ENCODE measurements at places on chromosomes 6 and 20. TPM values are rescaled to one million over a fixed set of nuclear protein-coding genes. Genes with fewer than 3 reads are reported as not detected.

DNA sequence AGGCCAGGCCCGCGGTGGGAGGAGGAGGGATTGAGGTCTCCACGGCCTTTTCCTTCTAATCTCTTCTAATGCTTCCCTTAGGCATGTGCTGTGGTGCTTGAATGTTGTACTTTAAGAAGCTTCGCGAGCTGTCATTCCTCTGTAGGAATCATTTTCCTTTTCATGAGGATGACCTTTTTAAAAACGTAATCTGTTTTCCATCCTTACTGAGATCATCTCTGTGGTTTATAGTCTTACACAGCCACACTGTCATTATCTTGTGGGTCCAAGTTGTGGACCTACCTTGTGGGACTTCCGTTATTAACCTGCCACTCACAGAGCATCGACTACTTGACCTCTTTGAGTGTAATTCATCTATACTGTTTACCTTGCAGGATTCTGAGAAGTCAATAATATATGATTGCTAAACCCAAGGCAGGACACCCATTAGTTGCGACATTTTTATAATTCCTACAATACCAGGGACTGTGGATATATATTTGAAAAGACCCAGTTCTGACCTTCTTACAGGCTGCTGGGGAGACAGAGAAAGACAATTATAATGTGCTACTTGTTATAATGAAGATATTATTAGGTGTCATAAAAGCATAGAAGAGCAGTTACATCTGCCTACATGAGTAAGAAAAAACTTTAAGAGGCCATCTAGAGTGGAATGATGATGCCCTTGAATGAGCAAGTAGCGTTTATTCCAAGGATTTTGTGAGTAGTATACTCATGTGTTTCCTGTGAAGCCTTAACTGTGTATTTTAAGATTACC is 842 bp downstream of the SLC25A27 start:
- H3K4me3 ChIP-seq: peak overlapping the region; percentile 78
- no peaks in the 10 kb centered on the region for H3K27me3 ChIP-seq
- peaks cover 7% of the 10 kb centered on the region for H3K4me1 ChIP-seq
- DNase-seq: no peak
- no peaks in the 10 kb centered on the region for H3K36me3 ChIP-seq
- no peak overlapping the region for H3K27ac ChIP-seq

DNA sequence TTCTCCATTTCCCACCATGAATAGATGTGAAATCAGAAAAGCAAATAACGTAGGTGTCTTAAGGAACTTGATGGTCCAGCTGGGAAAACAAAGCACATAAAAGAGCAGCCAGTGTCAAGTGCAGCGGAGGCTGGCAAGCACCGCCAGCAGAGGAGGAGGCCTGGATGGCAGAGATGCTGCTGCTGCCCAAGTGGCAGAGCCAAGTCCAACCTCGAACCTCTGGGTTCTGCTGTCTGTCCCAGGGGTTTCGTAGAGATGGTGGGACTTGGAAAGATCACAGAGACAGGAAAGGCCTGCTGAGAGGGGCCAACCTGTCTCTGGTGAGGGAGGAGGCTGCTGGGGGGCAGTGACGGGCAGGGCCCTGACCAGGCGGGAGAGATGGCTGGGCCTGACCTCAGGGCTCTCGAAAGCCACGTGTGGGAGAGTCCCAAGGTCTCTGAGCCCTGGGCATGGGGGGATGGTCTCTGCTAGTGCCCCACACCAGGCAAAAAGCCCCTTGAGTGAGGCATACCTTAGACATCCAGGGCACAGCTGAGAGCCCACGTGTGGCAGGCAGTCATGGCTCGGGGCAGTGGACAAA is 77.3 kb downstream of the TCP11 start:
- H3K27ac ChIP-seq: no peak overlapping the region
- no peak overlapping the region for H3K4me3 ChIP-seq
- no peaks in the 10 kb centered on the region for H3K27me3 ChIP-seq
- H3K36me3 ChIP-seq: no peaks in the 10 kb centered on the region
- H3K4me1 ChIP-seq: no peaks in the 10 kb centered on the region

NKAIN2 gene
- not detected for total RNA-seq

CNBD2 gene
- 7.9 TPM for total RNA-seq

- DNase-seq: no peak
- no peaks in the 10 kb centered on the region for H3K27me3 ChIP-seq
- H3K4me3 ChIP-seq: no peak overlapping the region
- H3K4me1 ChIP-seq: peaks cover under 1% of the 10 kb centered on the region
- H3K27ac ChIP-seq: no peak overlapping the region
Measured at GRCh38 chr6:33799454-33800113, 4.2 kb downstream of the MLN start.

GRCh38 chr20:53522026-53522425 is 71.6 kb downstream of the ZNF217 start:
- peaks cover 3% of the 10 kb centered on the region for H3K4me1 ChIP-seq
- no peak overlapping the region for H3K4me3 ChIP-seq
- H3K36me3 ChIP-seq: no peaks in the 10 kb centered on the region
- H3K27ac ChIP-seq: no peak overlapping the region
- no peaks in the 10 kb centered on the region for H3K27me3 ChIP-seq
- DNase-seq: no peak

DNA sequence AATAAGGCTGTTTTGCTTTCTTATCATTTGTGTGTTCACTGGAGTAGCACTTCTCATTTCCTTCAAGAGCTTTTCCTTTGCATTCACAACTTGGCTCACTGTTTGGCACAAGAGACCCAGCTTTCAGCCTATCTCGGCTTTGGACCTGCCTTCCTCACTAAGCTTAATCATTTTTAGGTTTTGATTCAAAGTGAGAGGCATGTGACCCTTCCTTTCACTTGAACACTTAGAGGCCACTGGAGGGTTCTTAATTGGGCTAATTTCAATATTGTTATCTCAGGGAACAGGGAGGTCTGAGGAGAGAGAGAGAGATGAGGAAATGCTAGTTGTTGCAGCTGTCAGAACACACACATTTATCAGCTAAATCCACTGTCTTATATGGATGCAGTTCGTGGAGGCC is 82.9 kb upstream of the SCAF8 start:
- DNase-seq: no peak
- H3K4me3 ChIP-seq: no peak overlapping the region
- H3K27ac ChIP-seq: no peak overlapping the region
- H3K27me3 ChIP-seq: no peaks in the 10 kb centered on the region
- H3K36me3 ChIP-seq: no peaks in the 10 kb centered on the region
- H3K4me1 ChIP-seq: no peaks in the 10 kb centered on the region

PI3 gene
- 3.7 TPM for total RNA-seq

EGFL8 gene
- 45.0 TPM for total RNA-seq

ZNF343 gene
- total RNA-seq: 8.0 TPM

GRCh38 chr6:53896196-53896595 is 101.4 kb downstream of the LRRC1 start:
- no peak overlapping the region for H3K4me3 ChIP-seq
- DNase-seq: no peak
- H3K36me3 ChIP-seq: no peaks in the 10 kb centered on the region
- H3K27ac ChIP-seq: peak overlapping the region; percentile 81

MLN gene
- total RNA-seq: not detected

DNA sequence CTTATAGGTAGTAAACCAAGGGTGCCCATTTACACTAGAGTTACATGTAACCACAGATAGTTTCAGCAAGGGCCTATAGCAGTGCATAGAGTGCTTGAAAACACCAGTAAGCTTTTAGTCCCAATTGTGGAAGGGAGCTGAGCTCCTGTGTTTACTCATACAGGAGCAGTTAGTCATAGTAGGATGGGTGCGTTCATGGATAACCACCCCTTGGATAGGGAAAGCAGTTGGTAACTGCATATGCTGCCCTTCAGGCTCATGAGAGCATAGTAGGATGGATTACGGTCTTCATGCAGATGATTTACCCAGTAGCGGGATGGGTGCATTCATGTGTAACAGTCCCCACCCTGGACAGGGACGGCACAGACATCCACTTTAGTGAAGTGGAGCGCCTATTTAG is 45.1 kb downstream of the OR2B6 start:
- no peak for DNase-seq
- H3K27me3 ChIP-seq: no peaks in the 10 kb centered on the region
- H3K27ac ChIP-seq: no peak overlapping the region
- H3K36me3 ChIP-seq: no peaks in the 10 kb centered on the region

All from Caco-2 (cell line).